Effector memory CD8-positive, alpha-beta T cell (primary cell): ENCODE measurements at places on chromosomes 6 and 20.

DNA sequence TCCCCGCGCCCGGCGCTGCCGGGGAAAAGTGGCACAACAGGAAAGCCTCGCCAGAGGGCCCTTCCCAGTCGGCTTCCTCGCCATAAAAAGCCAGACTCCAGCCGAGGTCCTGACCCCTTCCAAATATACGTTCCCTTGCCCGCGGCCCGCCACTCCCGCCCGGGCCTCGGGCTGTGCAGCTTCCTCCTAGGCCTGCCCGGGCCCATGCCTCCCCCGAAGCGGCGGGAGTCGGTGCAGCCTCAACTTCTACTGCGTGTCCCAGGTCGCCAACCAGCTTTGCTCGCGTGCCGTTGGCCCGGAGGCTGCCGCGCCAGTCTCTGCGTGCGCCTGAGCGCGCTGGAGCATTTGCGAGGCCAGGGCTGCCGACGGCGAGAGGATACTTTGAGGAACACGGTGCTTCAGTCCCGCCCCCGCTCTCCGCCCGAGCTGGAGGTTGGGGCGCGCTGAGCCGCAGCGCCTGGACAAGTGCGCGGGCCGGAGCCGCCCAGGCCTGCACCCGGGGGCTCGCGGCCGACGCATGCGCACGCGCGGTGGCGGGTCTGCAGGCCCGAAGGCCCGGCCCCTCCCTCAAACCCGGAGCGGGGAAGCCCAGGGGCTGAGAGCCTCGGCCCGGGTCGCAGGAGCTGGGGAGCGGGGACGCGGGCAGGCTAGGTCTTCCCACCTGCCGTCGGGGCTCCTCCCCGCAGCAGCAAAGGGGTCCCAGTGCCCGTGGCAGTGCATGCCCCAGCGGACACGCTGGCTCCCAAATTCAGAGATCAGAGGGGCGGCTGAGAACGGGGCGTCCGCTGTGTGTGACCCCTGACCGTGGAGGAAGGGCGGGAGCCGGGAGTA, 10.2 kb downstream of the FOXC1 start:
- DNase-seq, result no peak

DNA sequence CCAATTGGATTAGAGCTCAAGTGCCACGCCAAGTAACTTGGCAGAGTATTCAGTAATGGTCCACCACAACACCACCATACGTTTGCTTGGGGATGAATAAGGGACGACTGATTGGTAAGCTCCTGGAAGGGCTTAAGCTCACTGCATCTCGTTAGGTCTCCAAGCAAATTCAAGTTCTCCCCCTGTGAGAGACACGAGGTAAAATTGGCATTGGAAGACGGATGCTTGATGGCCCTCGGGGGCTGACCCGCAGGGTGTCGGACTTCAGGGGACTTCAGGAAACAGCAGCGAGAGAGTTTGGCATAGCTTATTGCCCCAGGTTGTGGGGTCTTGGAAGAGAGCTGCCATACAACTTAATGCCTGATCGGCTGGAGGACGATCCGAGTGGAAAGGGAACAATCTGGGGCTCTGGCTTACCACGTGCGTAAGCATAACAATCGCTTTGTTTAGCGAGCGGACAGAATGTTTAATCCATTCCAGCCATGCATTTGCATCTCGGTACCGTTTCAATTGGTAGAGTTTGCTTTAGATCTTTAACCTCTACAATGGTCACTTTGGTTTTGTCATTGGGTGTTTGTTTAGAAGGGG, 4.8 kb upstream of the ZNFX1 start:
- DNase-seq, result no peak

DNA sequence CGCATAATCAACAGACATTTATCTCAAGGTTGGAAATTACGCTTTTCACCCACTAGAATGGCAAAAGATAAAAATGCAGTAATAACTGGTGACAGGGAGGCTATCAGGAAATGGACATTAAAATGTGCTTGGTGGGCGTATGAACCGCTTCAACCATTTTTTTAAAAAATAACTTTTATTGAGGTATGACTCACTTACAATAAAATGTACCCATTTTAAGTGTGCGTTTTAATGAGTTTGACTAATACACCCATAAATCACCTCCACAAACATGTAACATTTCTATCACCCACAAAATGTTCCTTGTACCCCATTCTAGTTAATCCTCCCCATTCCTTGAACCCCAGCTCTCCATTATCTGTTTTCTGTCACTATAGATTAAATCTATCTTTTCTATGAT, 96.8 kb downstream of the IYD start:
- no peak for DNase-seq

GRCh38 chr6:90038961-90039653, 144.8 kb downstream of the GJA10 start:
- no peak for DNase-seq

DNA sequence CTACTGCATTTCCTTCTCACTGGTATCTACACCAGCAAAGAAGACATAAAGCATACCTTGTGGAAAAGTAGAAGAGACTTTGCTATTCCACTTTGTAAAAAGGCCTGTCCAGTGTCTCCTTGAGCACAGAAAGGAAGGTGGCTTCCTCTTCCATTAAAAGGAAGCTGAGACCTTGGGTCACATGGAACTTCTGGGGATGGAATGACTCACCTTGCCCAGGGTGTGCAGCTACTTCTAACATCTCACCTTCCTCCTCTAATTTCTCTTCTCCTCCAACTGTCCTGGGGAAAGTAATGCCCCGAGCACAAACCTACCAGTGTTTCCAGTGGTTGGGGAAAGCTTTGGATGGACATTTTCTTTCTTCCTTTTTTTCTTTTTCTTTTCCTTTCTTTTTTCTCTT, 848.8 kb upstream of the MAP3K7 start:
- no peak for DNase-seq

- DNase-seq, result no peak
These were observed 30.1 kb downstream of the CASP8AP2 start for GRCh38 chr6:89859744-89860143.

DNA sequence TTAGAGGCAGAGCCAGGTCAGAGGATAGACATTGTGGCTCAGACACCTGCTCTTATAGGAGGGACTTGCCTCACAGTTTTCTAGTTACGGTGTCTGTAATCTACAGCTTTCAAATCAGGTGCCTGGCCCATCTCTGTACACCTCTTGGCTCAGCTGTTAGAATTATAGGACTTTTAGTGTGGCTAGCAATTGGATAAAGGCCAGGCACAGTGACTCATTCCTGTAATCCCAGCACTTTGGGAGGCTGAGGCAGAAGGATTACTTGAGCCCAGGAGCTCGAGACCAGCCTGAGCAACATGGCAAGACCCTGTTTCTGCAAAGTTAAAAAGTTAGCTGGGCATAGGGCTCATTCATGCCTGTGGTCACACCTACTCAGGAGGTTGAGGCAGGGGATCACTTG, 20.0 kb downstream of the BRPF3 start:
- DNase-seq, result no peak

DNA sequence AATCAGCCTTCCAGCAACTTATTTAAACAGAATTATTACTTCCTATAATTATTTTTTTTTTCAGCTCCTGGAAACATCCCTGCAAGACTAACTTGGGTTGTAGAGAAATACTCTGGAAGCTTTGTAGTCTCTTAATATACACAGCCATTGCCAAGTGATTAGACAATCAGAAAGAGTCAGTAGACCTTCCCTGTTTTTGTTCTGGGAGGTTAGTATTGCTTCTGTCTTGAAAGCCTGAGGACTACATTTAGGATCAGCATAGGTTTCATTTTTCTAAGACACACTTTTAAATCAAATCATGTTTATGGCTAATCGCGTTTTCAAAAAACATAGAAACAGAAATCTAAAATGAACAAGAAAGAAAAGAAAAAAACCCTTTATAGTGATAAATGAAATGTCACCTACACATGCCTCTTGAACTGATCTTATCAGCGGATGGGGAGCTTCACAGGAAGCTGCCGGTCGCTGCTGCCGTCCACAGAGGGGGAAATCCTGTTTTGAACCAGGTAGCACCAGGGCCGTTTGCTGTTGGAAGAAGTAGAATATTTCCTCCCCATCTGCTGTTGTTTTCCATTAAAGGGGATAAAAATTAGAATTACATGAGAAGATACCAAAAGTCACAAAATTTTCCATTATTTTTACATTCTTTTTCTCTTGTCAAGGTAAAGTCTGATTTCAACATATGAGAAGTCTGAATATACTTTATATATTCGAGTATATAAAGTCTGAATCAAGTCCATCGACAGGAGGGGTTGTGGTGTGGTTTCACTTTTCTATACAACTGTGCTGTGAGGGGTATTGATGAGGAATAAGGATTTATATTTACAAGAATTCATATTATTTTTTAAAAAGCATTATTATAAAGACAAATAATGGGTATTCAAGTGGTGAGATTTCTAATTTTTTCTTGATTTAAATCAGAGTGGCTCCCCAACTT, 94.6 kb downstream of the ARMC2 start:
- DNase-seq, result peak; percentile 54

GRCh38 chr6:90350689-90351554, 54.3 kb upstream of the BACH2 start:
- peak; percentile 31 for DNase-seq

DNA sequence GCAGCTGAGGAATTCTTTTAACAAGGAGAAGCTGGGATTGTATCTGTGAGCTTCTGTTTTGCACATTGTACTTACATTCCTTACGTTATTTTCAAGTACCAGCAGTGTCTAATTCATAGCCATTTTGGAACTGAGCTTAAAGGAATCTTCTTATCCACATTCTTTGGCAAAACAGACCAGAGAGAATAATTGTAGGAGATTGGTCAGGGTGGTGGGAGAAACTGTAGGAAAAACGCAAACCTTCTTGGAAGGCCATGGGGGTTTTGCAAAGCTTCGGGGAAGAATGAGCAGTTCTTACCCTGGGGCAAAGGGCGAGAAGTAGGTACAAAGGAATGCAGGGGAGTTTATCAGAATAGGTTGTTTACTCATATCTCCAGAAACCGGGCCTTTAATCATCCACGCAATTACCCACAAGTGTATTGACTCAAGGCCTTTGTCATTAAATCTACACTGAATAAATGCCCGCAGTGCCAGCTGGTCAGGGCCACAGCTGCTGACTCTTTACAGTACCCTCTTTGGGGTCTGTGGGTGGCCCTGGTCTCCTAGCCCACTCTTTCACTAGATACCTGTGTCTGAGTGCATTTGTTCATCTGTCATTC, 39.6 kb upstream of the SPTLC3 start:
- DNase-seq, result no peak

GRCh38 chr6:150491811-150492172, 107.9 kb upstream of the PLEKHG1 start:
- no peak for DNase-seq

DNA sequence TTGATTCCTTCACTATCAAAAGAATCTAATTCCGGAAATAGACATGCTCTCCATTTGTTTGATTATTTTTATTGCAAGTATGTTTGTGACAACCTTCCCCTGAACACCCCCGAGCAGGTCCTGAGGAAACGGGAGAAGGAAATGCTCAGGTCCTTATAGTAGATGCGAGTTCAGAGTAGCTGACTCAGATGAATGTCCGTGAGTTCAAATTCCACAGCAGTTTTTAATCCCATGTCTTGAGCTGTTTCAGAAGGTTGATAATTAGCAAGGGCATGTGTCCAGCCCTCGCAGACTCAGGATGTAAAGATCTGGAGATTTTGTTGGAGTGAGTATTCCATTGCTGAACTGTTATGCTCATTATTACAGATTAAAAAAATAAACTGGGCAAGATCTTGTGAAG, 169.3 kb downstream of the BCAS1 start:
- no peak for DNase-seq

DNA sequence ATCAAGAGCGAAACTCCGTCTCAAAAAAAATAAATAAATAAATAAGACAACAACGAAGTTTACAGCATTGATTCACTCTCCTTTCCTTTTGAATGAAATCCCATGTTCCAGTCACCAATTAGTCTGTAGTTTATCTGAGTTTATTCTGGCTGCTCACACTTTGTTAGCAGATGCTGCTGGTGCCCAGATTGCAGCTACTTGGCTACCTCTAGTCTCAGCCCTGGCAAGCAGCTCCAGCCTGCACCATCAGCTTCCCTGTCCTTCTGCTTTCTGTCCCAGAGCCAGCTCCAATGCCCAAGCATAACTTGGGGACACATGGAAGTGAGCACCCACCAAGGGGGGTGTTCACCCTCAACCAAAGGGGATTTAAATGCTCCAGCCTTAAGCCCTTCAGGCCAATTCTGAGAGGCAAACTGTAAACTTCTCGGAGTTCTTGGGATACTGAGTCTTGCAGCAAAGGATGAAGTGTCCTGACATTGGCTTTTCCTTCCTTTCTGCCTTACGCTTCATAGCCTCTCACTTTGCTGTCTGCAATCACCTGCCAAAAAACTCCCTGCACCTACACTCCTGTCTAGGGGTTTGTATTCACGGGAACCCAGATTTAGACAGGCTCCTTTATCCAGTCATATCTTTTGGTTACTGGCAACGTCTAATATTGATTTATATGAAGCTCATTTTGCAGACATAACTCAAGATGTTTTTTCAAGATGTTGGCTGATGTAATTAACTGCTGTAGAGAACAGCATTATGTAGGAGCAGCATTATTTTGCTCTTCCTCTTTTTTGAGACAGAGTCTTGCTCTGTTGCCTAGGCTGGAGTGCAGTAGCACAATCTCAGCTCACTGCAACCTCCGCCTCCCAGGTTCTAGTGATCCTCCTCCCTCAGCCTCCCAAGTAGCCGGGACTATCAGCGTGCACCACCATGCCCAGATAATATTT, 9.8 kb upstream of the TASP1 start:
- no peak for DNase-seq

- DNase-seq, result no peak
These were observed 889 bp upstream of the FLOT1 start for GRCh38 chr6:30743099-30744053.

- no peak for DNase-seq
These were observed 124.8 kb downstream of the INSM1 start for GRCh38 chr20:20492521-20493332.

DNA sequence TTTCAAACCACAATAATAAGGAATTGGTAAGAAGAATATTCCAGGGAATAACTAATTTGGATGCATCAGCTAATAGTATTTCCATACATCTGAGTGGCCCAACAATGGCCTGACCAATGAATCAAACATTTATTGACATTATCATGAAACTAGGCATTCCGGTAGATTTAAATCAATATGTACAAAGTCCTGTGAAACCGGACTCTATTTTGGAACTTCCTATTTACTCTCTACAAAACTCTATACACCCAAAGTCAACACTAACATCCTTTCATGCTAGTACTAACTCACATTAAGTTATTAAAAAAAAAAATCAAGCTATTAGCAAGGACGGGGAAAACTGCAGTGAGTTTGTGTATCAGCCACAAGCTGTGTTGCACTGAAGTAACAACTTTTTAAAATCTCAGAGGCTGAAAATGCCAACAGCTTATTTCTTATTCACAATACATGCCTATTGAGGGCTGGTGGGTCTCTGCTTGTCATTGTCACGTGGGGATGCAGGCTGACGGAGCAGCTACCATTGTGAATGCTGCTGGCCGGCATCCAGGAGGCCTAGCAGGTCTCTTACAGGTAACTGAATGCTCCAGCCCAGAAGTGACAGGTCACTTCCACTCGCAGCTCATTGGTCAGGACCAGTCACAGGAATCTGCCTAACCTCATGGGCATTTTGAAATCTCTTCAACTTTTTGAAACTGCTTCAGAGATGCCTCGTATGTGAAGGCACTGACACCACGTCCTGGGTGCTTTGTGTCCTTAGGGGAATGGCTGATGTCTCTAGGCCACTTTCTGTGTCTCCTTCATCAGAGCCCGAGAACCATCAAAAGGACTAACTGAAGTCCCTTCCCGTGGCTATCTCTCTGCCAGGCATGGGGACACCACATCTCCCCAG, 76.3 kb downstream of the SLC22A23 start:
- no peak for DNase-seq

- DNase-seq, result no peak
These were observed 142.8 kb downstream of the GJA1 start for GRCh38 chr6:121578216-121578615.
